ENCODE measurements at places on chromosomes 7 and 10. TPM values are rescaled to one million over a fixed set of nuclear protein-coding genes. Genes with fewer than 3 reads are reported as not detected.
A peak's percentile ranks its signal among the peaks of the same experiment; 100 is the strongest.

- no peak for DNase-seq
Observed at GRCh38 chr7:158018098-158018762, 569.4 kb downstream of the PTPRN2 start.

- no peak for DNase-seq
Observed at GRCh38 chr10:61845196-61845949, 56.1 kb upstream of the ARID5B start.

DNA sequence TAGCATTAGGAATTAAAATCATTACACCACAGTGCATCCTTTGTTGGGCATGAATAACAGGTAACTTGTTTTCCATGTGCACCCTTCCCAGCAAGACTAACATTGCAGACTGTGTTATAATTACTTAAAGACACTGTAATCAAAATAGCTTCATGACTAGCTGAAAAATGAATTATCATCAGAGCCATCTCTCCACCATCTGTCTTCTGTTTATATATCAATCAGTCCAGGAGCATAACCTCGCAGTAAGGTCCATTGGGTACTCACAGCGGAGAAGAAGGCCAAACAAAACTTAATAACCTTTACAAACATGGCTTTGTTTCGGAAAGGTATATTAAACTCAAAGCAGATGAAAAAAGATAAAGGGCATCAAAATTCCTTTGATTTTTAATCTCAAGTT is 90.6 kb downstream of the ODAD2 start:
- no peak for DNase-seq

DNA sequence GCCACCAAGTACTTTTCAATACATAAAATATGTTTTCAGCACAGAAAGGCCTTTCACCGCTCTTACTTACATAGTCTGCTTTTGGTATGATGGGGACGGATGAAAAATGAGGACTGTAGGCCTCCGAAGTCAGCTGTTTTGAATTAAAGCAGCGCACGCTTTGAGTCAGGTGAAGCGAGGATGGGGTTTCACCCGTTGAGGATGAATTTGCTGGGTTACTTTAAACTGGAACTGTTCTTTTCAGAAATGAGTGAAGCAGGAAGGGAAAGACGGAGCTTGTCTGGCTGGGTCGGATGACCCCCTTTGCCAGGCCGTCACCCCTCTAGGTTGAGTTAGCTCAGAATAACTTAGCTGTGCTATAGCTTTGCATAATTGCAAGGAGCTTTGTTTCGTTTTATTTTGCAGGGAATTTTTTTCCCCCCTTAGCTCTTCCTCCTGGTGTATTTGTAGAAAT is 40.0 kb downstream of the CUX1 start:
- no peak for DNase-seq

DNA sequence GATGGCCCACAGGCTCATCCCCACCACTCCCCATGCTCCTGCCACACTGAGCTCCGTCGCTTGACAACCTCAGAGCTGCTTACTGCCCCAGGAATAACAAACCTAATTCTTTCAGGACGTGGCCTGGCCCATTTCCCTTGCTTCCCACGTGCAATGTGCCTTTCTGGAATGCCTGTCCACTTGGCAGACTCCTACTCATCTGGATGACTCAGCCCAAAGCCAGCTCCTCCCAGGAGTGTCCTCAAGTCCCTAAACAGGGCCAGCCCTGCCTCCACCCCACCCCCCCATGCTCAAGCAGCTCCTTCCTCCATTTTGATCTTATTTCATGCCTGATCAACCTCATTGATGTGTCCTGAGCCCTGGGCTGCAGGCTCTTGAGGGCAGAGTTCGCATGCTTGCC is 164.9 kb upstream of the RNF32 start:
- DNase-seq, result no peak

GRCh38 chr10:18737841-18738240 is 78.6 kb downstream of the ARL5B start:
- no peak for DNase-seq

GRCh38 chr10:8338177-8338766 is 283.8 kb downstream of the GATA3 start:
- DNase-seq, result no peak

DNA sequence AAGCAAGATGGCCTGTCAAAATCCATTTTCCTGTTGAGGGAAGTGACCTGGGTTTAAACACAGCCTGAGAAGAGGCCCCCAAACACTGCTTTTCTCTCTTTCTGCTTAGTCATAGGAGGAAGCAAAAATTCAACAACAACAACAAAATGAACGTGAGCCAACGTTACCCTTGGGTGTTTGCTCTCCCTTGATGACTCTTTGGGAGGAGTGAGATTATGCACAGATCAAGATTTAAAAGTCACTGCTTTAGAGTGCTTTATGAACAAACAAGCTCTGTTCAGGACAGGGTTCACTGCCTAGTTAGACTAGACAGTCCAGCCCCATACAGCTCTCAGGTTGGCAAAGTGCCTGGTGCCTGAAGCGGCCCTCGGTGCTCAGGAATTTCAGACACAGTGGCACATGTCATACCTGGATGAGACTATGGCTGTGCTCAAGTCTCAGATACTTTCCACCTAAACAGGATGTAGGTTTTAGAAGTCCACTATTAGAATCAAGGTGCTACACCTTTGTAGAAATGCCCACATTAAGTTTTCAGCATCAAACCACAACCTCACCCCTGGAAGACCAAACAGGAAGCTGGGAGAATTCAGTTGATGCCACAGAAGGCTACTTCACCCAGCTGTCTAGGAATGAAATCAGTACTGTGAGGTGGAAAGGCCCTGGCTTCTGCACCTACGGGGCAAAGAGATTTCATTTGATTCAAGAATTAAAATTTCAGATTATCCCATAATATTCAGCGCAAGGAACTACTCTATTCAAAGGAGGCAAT is 38.7 kb downstream of the DENND11 start:
- DNase-seq, result peak; percentile 38

DNA sequence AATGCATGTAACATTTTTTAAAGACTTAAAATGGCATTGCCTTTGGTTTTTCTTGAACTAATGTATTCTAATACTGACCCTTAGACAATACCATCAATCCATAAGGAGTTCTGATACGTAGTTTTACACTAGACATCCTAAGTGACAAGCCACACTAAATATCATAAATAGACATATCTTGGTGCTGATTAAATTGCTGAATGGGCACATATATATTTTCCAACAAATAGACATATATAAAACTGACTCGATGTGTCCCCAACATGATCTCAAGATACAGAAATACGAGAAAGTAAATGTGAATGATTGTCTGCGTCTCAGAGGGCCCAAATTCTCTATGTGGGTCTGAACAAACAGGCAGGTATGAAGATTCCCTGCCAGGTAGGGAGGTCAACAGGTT is 99.8 kb downstream of the NEBL start:
- no peak for DNase-seq

The ANKRD61 gene
- not detected for total RNA-seq

The SYCE1 gene
- not detected for total RNA-seq
